ENCODE measurements at places on chromosomes 2 and 18.

GRCh38 chr2:14288016-14288415, 344.5 kb upstream of the LRATD1 start:
- no peak for DNase-seq

DNA sequence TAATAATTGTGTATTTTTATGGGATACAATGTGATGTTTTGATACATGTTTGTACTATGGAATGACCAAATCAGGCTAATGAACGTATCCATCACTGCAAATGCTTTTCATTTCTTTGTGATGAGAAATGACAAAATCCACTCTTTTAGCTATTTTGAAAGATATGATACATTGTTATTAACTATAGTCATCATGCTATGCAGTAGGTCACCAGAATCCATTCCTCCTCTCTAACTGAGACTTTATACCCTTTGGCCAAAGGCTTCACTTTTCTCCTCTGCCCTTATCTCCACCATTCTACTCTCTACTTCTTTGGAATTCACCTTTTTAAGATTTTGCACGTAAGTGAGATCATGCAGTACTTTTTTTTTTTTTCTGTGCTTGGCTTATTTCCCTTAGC, 44.5 kb upstream of the TMEM17 start:
- DNase-seq, result no peak

- DNase-seq, result no peak
These were observed 92.3 kb upstream of the PKDCC start for GRCh38 chr2:41955316-41956043.

GRCh38 chr18:71049893-71050292, 761.0 kb downstream of the SOCS6 start:
- no peak for DNase-seq

- DNase-seq, result no peak
These were observed 30.9 kb upstream of the IL37 start for GRCh38 chr2:112880091-112880531.

GRCh38 chr2:32502941-32503340, 124.9 kb upstream of the TTC27 start:
- no peak for DNase-seq

- DNase-seq, result no peak
These were observed 79.9 kb downstream of the UXS1 start for GRCh38 chr2:106114166-106114565.

- no peak for DNase-seq
These were observed 111.7 kb downstream of the BABAM2 start for GRCh38 chr2:28002181-28002580.

DNA sequence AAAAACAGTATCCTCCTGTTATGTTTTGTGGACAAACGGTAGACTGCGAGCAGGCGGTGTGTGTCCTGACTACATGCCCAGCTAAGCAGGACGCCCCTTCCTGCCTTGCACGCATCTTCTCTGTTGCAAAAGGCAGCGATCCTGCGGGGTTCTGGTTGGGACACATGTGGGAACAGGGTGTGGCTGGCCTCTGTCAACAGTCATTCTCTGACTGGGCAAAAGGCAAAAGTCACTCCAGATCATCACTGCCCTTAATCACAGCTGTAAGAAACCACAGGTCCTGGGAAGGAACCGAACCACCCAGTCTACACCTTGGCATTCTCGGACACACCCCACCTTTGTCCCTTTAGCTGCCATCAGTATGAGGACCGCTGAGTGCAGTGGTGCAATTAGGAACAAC, 44.3 kb upstream of the TMEM87B start:
- no peak for DNase-seq

- no peak for DNase-seq
These were observed 330.1 kb downstream of the CMPK2 start for GRCh38 chr2:6535572-6535971.

DNA sequence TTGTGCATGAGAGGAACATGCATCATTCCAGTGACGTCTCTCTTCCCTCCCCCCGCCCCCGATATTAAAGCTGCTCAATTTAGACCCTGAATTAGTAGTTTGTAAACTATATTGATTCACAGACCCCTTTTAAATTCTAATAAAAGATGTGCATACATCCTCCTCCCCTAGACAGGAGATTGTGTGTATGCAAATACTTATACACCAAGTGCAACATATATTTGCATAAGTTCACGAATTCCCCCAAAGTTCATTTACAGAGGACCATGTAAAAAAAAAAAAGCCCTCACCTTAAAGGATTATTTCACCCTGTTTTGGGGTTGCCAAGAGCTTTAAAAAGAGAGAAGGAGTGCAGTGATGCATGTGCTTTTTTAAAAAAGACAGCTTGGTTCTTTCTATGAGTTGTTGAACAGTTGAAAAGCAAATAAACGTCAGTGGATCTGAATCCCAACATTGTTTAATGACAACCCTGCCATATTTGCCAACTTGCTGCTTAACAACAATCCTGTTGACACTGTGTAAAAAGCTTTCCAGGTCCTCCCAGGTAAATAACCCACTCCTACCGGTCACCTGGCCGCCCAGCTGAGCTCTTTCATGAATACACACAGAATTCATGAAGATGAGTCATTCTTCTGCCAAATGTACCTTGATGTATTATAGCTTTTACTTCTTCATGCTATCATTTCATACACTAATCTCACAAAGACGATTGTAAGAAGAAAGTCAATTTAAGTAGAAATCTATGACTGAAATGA, 211.5 kb downstream of the IKZF2 start:
- DNase-seq, result no peak

GRCh38 chr2:10495311-10495987, 47.3 kb upstream of the ODC1 start:
- no peak for DNase-seq

- no peak for DNase-seq
These were observed 18.3 kb upstream of the BMP10 start for GRCh38 chr2:68889500-68889899.

DNA sequence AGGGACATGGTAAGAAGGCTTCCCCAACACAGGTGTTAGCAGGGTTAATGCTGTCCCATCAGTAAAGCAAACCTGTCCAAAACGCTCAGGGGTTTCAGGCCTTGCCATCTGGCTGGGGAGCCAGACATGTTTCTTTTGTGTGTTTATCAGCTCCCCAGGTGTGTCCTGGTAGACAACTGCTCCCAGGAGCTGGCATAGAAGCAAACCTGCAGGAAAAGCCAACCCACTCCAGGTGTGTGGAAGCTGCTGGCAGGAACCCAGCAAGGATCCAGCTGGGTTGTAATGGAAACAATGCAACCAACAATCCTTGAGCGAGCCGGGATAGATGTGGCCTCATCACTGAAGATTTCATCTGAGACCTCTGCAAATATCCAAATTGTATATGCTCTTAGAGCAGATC, 123.1 kb downstream of the RAB3GAP1 start:
- no peak for DNase-seq

GRCh38 chr2:216830346-216830745, 29.5 kb downstream of the TNP1 start:
- DNase-seq, result no peak

GRCh38 chr2:158325782-158326340, 130.7 kb downstream of the CCDC148 start:
- no peak for DNase-seq

DNA sequence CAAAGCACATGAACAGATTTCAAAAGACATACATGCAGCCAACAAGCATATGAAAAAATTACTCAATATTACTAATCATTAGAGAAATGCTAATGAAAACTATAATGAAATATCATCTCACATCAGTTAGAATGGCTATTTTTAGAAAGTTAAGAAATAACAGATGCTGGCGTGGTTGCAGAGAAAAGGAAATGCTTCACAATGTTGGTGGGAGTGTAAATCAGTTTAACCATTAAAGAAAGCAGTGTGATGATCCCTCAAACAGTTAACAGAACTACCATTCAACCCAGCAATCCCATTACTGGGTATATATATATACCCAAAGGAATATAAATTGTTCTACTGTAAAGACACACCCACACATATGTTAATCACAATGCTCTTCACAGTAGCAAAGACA, 117.7 kb upstream of the SETBP1 start:
- DNase-seq, result no peak

- no peak for DNase-seq
These were observed 3.3 kb downstream of the CLUL1 start for GRCh38 chr18:600107-600506.

DNA sequence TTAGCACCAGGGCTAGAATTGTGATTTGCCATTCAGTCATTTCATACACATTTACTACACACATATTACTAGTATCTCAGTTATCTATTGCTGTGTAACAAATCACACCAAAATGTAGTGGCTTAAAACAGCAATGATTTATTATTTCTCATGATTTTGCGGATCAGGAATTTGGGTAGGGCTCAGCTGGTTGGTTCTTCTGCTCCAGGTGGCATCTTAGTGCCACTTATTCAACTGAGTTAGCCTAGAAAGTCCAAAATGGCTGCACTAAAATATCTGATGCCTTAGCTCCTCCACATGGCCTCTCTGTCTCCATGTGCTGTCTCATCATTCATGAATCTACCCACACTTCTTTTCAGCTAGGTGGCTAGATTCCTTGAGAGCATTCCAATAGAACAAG, 107.1 kb downstream of the ZFP36L2 start:
- DNase-seq, result no peak

GRCh38 chr2:628651-629050, 48.6 kb downstream of the TMEM18 start:
- no peak for DNase-seq

DNA sequence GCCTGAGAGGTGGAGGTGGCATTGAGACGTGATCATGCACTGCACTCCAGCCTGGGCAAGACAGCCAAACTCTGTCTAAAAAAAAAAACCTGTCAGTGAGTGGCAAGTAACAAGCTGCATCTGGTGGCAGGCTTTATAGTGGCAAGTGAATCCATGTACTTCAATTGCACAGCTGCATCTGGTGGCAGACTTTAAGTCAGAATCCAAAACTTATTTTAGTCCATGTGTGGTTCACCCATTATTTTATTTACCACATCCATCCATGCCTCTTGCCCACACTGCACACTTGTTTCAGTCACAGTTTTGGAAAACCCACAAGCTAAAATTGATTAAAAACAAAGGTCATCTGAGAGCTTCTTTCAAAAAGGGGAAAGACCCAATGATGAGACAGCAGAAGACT, 1636.4 kb upstream of the NXPH2 start:
- no peak for DNase-seq

- no peak for DNase-seq
These were observed 376.4 kb downstream of the ZEB2 start for GRCh38 chr2:144143294-144144151.

DNA sequence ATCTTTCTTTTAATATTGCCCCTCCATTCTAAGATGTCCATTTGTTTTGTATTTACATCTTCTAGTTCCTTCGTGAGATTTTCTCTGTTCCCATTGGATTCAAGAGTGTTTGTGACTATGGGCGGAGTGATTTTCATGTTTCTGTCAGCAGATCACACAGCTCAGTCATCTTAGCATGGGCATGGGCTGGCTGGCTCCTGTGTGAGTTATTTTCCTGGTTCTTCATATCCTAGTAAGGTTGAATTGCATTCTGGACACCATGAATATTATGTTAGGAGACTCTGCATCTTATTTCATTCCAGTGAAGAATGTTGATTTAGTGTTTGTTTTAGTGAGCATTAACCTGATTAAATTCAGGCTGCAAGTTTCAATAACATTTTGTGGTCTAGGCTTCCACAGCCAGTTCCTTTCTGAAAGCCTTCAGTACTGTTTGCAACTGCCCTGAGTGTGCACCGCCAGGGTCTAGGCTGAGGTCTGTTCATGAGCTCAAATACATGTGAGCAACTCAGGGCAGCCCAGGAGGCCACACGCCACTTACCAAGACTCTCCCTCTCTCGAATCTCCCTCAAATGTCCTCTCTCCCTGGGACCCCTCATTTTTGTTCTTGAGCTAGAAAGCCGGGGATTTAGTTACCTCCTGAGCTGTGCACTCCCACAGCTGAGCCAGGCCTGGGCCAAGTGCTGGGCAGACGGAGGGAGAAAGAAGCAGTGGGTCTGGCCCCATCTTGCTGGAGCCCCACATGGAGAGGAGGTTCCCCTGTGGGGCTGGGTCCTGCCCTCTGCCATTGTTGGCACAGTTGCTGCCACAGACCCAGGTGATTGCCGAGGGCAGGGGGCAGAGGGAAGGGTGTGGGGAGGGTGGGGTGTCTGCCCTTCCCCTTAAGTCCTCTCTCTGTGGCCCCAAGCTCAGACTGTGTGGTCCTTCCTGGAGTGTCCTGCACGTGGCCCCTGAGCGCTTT, 145.9 kb downstream of the RTP5 start:
- DNase-seq, result no peak

- DNase-seq, result no peak
These were observed 195.4 kb upstream of the RMP24 start for GRCh38 chr18:35777039-35777438.

DNA sequence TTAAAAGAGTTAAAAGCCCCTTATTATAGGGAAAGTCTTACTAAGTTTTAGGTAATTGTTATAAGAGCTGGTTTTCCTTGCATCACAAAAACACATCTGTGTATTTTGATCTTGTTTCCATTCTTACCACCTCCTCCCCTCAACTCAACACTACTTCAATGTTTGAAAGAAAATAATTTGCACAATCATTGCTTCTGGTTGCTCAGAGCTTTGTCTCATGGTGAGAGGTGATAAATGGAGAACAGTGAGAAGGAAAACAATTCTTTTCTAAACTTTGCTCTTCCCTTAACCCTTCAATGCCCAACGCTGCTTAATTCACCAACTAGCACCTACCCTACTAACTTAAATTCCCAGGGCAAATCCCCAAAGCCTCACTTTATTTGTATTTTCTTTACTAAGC, 268.1 kb upstream of the LINC00305 start:
- no peak for DNase-seq

DNA sequence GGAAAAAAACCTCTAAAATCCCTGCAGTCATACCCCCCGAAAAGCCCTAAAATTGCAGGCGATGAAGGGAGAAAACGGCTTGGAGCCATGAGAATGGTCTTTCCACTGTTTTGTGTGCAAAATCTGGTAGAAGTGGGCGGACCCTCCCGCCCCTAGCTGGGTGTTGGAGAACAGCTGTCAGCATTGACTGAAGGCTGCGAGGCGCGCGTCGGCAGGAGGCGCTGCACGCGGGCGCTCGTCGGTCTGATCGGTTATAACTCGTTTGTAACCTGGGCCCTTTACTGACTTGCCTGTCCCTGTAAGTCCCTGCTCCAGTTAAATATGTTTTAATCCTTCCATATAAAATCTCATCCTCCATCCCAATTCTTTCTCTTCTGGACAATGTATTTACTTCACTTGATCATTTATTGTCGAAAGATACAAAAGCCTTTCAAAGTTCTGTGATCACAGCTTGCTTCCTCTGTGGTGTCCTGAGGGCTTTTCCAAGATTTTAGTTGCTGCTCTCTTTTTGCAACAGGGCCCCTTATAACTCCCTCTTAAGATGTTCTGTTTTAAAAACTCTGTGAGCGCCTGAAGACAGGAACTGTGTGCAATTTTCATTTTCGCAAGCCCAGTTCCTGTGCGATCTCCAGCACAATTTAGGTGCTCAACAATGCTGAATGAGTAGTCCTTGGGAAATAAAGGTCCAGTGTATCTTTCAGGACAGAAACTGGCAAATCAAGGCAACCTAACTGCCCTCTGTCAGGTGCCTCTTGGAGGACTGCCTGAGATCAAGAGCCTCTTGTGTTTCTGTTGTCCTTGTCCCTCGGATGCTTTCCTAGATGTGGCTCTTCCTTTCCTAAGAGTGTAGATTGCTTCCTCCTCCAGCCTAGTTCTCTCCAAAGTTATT, 918 bp upstream of the HNRNPLL start:
- DNase-seq, result peak; percentile 69
